ENCODE measurements at places on chromosomes 5 and 9.

- no peak for DNase-seq
Measured at GRCh38 chr5:15694696-15695214, 194.8 kb downstream of the FBXL7 start.

GRCh38 chr5:43422143-43422542 lies 10.0 kb upstream of the CCL28 start:
- no peak for DNase-seq

DNA sequence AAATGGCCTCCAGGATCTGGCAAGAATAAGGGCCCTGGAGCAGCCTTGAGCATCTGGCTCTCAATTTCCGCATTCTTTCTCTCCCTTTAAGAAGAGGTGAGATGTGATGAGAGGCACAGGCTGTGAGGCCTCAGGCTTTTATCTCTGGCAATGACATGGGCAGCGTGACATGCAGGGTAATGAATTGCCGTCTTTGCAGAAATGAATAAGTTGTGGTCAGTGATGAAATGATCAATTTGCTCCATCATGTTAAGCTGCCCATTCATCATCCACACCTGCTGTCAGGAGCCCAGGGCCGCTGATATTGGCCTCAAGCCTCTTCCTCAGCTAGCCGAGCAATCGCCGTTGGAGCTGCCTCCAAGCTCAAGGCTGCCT lies 265.3 kb downstream of the TRIM32 start:
- DNase-seq = no peak

GRCh38 chr9:129007766-129008468 lies 20.2 kb downstream of the SH3GLB2 start:
- DNase-seq = no peak

DNA sequence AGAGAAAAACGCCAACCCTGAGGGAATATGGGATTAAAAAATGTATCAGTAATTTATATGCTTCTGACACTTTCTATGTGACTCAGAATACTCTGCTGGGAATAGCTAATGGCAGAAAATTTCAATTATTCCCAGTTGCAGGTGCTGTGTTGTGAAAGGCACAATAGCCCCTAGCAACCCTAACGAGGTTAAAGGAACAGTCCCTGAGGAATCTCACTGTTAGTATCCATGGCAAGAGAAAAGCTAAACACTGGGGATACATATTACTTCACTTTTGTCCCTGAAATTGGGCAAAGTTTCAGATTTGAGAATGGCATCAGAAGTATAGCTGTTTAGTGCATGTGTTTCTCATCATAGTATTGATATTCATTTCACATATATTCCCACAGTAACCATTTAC lies 555.0 kb downstream of the RAB3C start:
- no peak for DNase-seq

DNA sequence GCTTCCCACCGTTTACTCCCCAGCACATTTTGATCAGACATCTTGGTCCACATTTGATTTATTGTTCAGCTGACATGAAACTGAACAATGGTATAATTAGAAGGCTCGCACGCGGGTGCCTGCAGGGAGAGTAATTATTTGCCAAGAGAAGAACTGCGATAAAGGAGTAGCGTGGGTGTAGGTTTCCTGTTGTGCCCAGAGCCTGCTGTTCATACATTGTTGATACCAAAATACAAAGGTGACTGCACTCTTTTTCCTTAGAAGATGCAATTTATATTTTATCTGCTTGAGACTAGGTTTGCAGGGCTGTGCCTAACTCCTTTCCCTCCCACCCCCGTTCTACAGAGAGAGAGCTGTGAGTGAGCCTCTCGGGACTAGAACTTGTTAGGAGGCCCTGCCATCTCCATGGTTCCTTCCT lies 241.8 kb upstream of the MSX2 start:
- no peak for DNase-seq
